Mesendoderm (in vitro differentiated cells): ENCODE measurements at places on chromosomes 6 and 20.
A peak's percentile ranks its signal among the peaks of the same experiment; 100 is the strongest.

- H3K4me1 ChIP-seq, result no peaks in the 10 kb centered on the region
- H3K36me3 ChIP-seq, result no peaks in the 10 kb centered on the region
- no peak overlapping the region for H3K27ac ChIP-seq
Observed at GRCh38 chr6:149059557-149059956, 258.0 kb upstream of the TAB2 start.

DNA sequence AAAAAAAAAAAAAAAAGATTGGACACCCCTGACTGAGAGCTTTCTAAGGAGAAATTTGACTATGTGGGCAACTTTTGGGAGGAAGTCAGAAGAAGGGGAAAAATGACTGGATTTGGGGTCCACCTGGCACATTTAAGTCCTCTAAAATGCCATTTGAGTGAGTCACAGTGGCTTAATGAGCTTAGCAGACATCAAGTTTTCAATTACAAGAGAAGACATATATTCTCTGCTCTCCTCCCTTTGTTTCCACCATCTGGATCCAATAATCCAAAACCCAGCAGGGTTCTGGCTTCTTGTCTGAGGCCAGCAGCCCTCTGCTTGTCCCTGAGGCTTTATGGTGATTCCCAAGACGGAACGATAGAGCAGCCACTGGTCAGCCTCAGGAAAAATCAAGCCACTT, 6.9 kb downstream of the PI3 start:
- H3K4me1 ChIP-seq, result no peaks in the 10 kb centered on the region
- H3K4me3 ChIP-seq, result no peak overlapping the region
- DNase-seq, result peak; percentile 32
- no peaks in the 10 kb centered on the region for H3K27me3 ChIP-seq

- no peak for DNase-seq
- H3K27ac ChIP-seq, result no peak overlapping the region
- no peak overlapping the region for H3K4me3 ChIP-seq
- no peaks in the 10 kb centered on the region for H3K27me3 ChIP-seq
- H3K4me1 ChIP-seq, result no peaks in the 10 kb centered on the region
- H3K36me3 ChIP-seq, result no peaks in the 10 kb centered on the region
Observed at GRCh38 chr6:84516154-84516553, 248.2 kb downstream of the TBX18 start.

DNA sequence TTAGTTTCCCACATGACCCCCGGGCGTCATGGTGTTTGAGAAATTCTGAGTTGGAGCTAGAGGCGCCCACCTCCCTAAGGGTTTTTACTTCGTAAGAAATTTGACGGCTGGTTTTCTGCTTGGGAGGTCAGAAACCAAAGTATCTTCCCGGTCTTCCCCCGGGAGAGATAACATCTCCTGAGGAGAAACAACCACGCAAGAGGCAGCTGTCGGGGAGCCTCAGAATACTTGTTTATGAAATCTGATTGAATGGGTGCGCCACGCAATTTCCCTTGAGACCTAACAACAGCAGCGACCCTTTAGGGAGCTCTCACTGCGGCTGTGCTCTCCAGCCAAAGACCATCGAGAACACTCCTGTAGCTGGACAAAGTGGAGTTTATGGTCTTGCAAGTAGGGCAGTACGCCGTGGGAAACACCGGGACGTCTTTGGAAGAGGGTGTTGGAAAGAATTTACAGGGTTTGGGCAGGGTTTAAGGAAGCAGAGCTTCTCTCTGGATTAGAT, 608 bp upstream of the EIF2S2 start:
- H3K27me3 ChIP-seq, result no peaks in the 10 kb centered on the region
- peak; percentile 56 for DNase-seq
- peaks cover 3% of the 10 kb centered on the region for H3K4me1 ChIP-seq
- peak overlapping the region; percentile 78 for H3K4me3 ChIP-seq
- no peaks in the 10 kb centered on the region for H3K36me3 ChIP-seq

DNA sequence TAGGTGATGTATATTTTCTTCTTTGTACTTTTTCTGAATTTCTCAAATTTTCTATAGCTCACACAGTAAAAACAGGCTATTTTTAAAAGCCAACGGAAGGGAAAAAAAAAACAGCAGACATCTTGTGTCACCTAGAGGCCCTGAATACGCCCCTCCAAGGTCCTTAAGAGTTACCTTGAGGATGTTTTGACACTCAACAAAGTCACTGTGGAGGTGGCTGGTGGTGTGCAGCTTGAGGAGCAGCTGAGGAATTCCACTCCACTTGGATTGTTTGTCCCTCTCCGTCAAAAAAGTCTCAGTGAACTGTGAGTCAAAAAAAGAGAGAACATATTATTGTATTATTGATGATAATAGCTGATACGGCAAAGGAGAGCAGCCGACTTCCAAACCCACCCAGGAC, 14.7 kb downstream of the TRPC4AP start:
- DNase-seq, result no peak
- no peaks in the 10 kb centered on the region for H3K4me1 ChIP-seq
- H3K27ac ChIP-seq, result no peak overlapping the region
- no peak overlapping the region for H3K4me3 ChIP-seq

- H3K4me1 ChIP-seq, result no peaks in the 10 kb centered on the region
- H3K36me3 ChIP-seq, result no peaks in the 10 kb centered on the region
- no peaks in the 10 kb centered on the region for H3K27me3 ChIP-seq
- no peak overlapping the region for H3K4me3 ChIP-seq
- H3K27ac ChIP-seq, result no peak overlapping the region
Observed at GRCh38 chr6:149196091-149196490, 121.4 kb upstream of the TAB2 start.

DNA sequence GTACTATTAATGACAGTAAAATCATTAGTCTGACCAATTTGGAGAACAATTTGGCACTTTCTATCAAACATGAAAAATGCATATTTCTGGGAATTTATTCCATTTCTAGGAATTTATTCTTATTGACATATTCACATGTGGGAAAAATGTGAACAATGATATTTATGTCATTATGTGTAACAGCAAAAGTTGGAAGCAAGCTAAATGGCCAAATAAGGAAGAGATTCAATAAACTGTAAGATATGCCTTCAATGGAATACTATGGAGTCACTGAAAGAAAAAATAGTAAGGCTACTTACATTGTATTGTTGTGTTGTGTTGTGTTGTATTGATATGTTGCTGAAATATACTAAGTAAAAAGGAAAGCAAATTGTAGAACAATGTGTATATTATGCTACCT, 100.5 kb upstream of the EDN1 start:
- H3K4me1 ChIP-seq, result no peaks in the 10 kb centered on the region
- no peak for DNase-seq
- H3K36me3 ChIP-seq, result no peaks in the 10 kb centered on the region
- no peaks in the 10 kb centered on the region for H3K27me3 ChIP-seq
- no peak overlapping the region for H3K27ac ChIP-seq

DNA sequence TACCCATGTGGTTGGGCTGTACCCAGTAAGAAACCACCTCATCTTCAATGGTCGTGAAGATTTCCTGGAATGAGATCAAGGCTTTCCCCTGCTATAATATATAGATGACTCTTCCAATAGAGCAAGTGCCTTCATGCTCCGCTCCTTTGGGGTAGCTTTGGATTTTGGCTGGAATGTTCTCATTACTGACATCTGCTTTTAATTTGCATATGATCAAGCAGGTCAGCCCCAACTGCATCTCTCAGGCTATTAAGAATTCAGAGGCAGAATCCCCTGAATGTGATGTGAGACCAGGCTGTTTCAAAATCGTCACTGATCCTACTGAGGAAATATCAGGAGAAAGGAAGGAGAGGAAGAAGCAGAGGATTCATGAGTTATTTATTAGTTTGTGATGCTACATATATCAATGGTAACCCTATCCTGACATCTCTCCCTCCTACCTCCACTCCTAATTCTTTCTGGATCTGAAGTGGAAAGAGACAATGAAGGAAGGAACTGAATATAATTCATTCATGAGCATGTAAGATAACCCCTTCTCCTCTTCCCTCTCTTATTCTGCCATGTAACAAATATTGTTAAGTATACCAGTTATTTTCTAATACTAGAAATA, 47.6 kb upstream of the FUCA2 start:
- H3K4me3 ChIP-seq, result no peak overlapping the region
- H3K27me3 ChIP-seq, result no peaks in the 10 kb centered on the region
- peaks cover 14% of the 10 kb centered on the region for H3K4me1 ChIP-seq
- H3K27ac ChIP-seq, result no peak overlapping the region

DNA sequence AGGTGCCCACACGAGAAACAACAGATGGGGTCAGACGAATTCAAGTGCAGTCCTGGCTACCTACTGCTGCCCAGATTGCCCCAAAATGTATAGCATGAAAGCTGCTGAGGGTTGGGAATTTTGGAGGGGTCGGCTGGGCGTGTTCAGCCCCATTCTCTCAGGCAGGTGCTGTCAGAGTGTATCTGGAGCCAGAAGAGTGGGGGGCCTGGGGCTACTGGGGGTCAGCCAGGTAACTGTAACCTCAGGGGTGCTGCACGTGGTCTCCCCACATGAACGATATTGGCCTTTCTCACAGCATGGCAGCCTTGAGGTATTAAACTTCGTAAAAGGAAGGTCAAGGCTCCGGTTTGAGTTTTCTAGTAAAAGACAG, 14.6 kb downstream of the SYNDIG1 start:
- H3K4me3 ChIP-seq, result no peak overlapping the region
- H3K36me3 ChIP-seq, result peaks cover 1% of the 10 kb centered on the region
- H3K27me3 ChIP-seq, result no peaks in the 10 kb centered on the region
- H3K4me1 ChIP-seq, result no peaks in the 10 kb centered on the region
- no peak for DNase-seq
- no peak overlapping the region for H3K27ac ChIP-seq

DNA sequence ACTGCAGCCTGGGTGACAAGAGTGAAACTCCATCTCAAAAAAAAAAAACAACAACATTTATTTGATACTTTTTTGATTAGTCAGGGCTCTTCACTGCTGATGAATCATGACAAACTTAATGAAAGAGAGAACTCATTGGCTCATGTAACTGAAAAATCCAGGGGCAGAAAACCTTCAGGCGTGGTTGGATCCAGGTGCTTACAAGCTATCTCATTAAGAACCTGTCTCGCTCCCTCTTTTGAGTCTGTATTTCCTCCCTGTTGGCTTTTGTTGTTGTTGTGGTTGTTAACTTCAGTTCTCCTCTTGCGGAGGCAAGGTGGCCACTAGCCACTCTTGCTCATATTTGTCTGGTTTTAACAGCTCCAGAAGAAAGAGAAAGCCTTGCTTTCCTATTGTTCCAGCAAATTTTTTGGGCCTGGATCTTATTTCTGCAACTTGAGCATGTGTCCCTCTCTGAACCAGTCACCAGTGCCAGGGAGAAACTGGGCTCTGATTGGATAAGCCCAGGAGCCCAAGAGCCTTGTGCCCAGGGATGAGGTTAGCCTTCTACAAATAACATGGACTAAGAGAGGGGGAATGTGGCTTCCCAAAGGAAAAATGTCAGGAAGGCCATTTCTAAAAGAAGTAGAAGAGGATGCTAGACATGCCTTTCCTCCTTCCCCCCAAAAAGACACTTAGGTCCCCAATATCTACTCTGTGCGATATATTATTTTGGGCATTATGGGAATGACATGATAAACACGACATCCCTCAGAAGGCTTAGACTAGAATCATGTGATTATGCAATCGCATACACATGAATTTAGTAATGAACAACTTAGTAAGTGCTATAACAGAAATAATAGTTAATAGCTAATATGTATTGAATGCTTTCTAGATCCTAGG, 64.5 kb downstream of the PHACTR2 start:
- H3K4me1 ChIP-seq, result peaks cover 27% of the 10 kb centered on the region
- DNase-seq, result no peak
- no peak overlapping the region for H3K4me3 ChIP-seq

DNA sequence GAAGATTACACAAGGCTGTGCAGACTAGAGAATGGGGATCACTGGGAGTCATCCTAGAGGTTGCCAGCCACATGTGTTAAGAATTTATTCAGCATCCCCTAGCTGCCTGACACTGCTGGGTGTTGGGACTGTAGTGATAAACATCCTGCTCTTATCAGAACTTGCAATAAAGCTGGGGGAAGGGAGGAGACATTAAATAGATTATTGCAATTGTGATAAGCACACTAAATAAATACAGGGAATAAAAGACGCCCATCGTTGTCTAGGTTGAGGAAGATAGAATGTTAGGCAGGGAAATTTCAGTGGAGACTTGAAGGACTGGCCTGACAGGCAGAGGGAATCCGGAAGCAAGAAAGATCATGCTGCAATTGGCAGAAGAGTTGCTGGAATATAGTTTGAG, 33.2 kb upstream of the TRAM2 start:
- DNase-seq, result peak; percentile 60
- no peaks in the 10 kb centered on the region for H3K36me3 ChIP-seq
- no peak overlapping the region for H3K27ac ChIP-seq

DNA sequence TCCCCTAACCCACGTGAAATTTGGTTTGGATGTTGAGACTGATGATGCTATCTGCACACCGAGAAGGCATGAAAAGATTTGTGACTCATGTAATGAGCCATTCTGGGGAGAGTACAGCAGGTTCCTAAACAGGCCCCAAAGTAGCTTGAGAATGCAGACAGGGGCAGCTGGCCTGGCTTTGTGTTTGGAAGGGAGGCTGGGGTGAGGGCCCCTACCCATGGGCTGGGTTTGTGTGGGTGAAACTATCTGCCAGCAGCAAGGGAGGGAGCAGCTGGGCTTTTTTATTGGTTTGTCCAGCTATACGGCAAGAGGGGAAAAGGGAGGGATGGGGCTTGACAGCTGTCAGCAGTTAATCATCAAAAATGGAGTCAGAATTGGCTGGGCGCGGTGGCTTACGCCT, 87.0 kb upstream of the RNF24 start:
- no peaks in the 10 kb centered on the region for H3K27me3 ChIP-seq
- H3K36me3 ChIP-seq, result no peaks in the 10 kb centered on the region
- no peak for DNase-seq
- H3K4me3 ChIP-seq, result no peak overlapping the region
- no peak overlapping the region for H3K27ac ChIP-seq

- H3K27ac ChIP-seq, result no peak overlapping the region
- H3K36me3 ChIP-seq, result no peaks in the 10 kb centered on the region
- H3K27me3 ChIP-seq, result no peaks in the 10 kb centered on the region
- no peaks in the 10 kb centered on the region for H3K4me1 ChIP-seq
- DNase-seq, result no peak
- H3K4me3 ChIP-seq, result no peak overlapping the region
Observed at GRCh38 chr20:39862470-39862891, 826.6 kb downstream of the MAFB start.

GRCh38 chr6:111837007-111837406, 36.2 kb downstream of the FYN start:
- H3K36me3 ChIP-seq, result no peaks in the 10 kb centered on the region
- H3K27me3 ChIP-seq, result no peaks in the 10 kb centered on the region
- no peak for DNase-seq
- peaks cover 3% of the 10 kb centered on the region for H3K4me1 ChIP-seq
- no peak overlapping the region for H3K4me3 ChIP-seq
- no peak overlapping the region for H3K27ac ChIP-seq

DNA sequence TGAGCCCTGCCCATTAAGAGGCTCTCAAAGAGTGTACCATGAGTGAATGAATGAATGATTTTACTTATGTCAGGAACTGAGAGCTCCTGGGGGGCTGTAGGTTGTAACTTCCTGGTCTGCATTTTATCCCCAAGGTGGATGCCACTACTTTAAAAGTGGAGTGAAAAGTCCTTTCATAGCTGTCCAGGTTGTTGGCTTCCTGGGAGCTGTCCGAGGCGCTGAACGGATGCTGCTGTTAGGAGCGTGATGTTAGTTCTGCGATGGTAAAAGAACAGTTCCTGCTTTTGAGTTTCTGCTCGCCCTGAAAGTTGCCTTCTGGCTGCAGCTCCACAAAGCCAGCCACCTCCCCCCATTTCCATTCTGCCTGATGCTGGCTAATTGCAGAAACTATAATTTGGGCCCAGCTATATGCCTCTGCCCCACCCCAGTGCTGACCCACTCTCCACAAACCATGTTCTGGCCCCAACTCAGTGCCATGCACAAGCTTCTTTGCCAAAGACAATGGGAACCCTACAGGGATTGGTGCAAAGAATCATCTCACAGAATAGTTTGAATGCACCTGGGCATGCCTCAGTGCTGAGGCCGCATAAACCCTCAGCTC, 330.9 kb upstream of the CDH4 start:
- H3K36me3 ChIP-seq, result no peaks in the 10 kb centered on the region
- no peak overlapping the region for H3K27ac ChIP-seq
- H3K27me3 ChIP-seq, result no peaks in the 10 kb centered on the region
- no peaks in the 10 kb centered on the region for H3K4me1 ChIP-seq
- peak; percentile 7 for DNase-seq
